Natural killer cell (primary cell): ENCODE measurements at places on chromosomes 1 and 21.

GRCh38 chr1:51214615-51215131 lies 21.4 kb upstream of the RNF11 start:
- no peak for DNase-seq

- no peak for DNase-seq
These were observed 383.3 kb downstream of the RRAGC start for GRCh38 chr1:38476111-38476849.

DNA sequence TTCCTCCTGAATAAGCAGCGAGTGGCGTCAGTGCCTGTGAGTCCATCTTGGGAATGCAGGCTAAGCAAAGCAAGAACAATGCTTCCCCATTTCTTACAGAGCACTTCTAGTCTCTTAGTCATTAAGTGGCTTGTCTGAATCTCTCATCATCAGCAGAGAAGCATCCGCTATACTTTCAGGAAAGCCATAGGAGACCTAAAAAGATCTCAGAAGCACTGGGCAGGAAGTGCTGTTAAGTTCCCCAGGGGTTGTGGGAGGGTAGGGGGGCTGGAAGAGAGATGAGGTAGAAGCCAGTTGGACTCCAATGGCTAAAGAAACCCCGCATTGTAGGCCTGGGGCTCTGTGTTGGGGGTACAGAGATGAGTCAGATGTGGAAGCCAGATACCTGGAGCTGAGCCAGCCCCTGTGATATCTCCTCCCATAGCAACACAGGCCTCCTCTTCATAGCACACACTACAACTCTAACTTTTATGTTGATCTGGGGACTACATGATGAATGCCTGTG lies 44.9 kb downstream of the SYT6 start:
- DNase-seq = no peak

- no peak for DNase-seq
These were observed 13.0 kb upstream of the GORAB start for GRCh38 chr1:170518965-170519364.

DNA sequence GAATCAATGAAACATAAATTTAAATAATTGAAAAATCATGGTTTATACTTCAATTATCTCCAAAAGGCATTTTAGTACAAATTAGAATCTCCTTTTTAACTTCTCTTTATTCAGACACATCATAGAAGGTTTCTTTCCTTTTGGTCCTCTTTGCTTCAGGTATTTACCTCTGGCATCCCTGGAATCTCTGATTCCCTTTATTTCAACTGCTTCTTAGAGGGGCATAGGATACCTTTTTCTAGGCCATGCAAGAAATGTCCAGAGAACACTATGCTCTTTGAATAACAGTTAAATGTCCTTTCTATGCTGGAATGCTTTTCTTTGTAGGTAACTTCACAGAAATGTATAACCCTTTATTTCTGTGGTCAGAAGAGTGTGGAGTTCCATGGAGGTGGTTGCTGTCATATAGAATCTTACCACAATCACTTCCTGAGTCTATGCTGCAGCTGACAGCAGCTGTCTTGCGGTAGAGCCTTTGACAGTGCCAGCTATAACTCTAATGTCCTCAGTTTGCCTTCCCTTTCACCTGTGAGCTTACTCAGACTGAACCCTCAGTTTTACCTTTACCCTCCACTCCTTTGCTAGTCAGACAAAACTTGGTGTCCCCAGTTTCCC lies 8.6 kb downstream of the LAMC2 start:
- no peak for DNase-seq

- DNase-seq = no peak
These were observed 9.6 kb downstream of the ACTRT2 start for GRCh38 chr1:3030663-3031381.

- DNase-seq = no peak
These were observed 108.9 kb downstream of the LACTBL1 start for GRCh38 chr1:22863766-22864165.

DNA sequence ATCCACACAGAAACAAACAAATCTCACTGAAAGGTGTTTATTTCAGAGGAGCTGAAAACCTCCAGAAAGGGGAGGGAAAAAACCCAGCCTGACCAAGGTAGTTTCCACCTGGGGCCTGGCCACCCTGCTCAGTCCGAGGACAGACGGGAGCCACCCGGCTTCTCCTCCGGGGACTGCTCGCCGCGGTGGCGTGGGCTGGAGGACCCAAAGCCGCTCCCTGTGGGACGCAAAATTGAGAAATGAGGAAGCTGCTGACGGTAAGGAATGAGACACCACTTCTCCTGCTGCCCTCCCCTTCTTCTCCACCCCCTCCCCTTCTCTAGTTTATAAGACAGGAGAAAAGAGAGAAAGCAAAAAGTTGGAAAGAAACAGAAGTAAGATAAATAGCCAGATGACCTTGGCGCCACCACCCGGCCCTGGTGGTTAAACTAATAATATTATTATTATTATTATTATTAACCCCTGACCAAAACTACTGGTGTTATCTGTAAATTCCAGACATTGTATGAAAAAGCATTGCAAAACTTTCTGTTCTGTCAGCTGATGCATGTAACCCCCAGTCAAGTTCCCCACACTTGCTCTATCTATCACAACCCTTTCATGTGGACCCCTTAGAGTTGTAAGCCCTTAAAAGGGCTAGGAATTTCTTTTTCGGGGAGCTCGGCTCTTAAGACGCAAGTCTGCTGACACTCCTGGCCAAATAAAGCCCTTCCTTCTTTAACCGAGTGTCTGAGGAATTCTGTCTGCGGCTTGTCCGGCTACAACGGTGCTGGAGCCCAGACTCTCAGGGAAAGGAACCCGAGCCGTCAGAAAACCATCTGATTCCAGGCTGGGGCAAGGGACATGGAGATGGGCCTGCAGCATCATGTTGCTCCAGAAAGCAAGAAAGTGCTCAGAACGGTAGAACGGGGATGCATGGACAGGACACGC lies 12.5 kb downstream of the ITGB2 start:
- DNase-seq = no peak

GRCh38 chr1:224267925-224268324 lies 62.0 kb downstream of the NVL start:
- DNase-seq = no peak

DNA sequence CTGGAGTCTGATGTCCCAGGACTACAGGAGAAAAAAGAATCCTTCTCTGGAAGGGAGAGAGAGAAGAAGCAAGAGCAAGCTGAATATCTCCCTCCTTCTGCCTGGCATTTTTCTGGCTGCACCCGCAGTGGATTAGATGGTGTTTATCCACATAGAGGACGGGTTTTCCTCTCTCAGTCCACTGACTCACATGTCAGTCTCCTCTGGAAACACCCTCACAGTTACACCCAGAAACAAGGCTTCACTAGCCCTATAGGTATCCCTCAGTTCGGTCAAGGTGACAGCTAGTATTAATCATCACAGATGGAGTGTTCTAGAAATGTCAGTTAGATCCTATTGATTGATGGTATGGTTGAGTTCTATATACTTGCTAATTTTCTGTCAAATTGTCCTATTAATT lies 87.9 kb downstream of the RHOU start:
- DNase-seq = no peak
